Common myeloid progenitor, CD34-positive (primary cell): ENCODE measurements at places on chromosomes 3 and 15.

- DNase-seq = no peak
These were observed 85.6 kb upstream of the PDZRN3 start for GRCh38 chr3:73710340-73710739.

DNA sequence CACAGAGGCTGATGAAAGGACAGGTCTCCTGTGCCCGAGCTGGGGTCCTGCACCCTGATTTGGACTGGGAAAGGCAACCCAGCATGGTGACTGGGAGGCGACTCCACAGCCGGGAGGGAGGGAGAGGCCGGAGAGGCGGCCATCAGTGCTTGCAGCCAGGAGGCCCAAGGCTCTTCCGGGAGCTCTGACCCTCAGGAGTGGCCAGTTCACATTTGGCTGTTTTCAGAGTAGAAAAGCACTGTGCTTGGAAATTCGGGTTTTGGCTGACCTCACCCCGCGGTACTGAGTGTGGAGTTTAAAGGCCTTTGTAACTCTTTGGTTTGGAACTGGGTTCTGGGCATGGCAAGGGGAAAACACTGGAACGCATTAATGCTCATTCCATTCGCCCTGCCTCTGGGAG is 31.9 kb downstream of the SMAD6 start:
- DNase-seq = no peak

GRCh38 chr3:18295171-18295920 is 129.8 kb downstream of the SATB1 start:
- DNase-seq = peak; percentile 37

- DNase-seq = no peak
These were observed 31.2 kb downstream of the PLA1A start for GRCh38 chr3:119628816-119629445.

- peak; percentile 10 for DNase-seq
These were observed 86.4 kb downstream of the WDR76 start for GRCh38 chr15:43913026-43913780.

DNA sequence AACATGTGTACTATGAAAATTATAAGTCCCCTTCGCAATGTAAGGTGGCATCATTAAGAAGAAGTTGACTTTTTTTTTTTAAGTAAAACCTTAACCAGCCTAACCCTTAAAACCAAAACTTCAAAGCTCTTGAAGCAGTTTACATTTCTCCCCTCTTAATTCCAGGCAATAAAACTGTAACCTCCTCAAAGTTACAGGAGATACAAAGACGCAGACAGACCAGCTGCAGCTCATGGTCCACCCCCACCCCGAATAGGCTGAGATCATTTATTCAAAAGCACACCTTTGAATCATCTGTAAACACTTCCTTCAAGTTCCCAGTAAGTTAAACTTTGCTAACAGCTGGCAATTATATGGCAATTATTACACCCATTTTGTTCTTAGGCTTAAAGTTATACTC is 414.5 kb downstream of the ERC2 start:
- no peak for DNase-seq

DNA sequence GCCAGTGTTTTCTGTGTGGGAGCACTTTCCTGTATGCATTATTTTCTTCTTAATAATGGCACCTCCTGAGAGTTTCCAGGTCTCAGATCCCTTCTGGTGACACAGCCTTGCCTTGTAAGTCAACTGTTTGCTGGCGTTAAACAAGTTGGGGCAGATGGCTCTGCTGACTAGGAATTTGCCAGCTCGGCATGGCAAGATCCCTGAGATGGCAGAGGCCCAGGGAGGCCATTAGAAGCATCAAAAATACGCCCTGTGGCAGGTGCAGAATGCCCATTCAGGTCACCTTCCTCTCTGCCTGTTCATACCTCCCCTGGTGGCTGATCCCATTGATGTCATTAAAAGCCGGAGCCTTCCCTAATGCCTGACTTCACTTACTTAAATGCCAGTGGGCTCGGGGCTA is 320.9 kb upstream of the CTDSPL start:
- DNase-seq = no peak

GRCh38 chr3:177460047-177460446 is 262.8 kb upstream of the TBL1XR1 start:
- DNase-seq = no peak
